Activated effector memory CD4-positive, alpha-beta T cell treated with Interleukin-2 at 50 U/mL for 16 hours (primary cell): ENCODE measurements at places on chromosomes 5 and 9.

DNA sequence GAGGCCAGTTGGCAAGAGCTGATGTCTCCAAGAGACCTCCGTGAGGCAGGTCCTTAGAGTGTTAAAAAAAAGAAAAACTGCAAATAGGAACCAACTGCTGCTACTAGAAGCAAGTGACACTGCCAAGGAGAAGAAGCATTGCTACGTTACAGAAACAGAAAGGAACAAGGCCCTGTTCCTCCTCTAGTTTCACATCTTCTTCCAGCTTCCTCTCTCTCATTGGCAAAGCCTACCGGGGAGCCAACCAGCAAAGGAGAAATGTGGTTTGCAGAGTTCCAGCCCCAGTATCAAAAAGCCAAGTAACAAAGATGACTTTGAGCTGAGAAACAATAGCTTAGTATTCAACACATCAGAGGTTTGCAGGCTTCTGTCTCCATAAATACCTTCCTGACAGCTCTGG lies 145.9 kb downstream of the PRELID2 start:
- no peak for DNase-seq

GRCh38 chr5:59157068-59157467 lies 574.2 kb downstream of the RAB3C start:
- no peak for DNase-seq

- no peak for DNase-seq
Measured at GRCh38 chr5:81657386-81657785, 93.5 kb downstream of the SSBP2 start.

DNA sequence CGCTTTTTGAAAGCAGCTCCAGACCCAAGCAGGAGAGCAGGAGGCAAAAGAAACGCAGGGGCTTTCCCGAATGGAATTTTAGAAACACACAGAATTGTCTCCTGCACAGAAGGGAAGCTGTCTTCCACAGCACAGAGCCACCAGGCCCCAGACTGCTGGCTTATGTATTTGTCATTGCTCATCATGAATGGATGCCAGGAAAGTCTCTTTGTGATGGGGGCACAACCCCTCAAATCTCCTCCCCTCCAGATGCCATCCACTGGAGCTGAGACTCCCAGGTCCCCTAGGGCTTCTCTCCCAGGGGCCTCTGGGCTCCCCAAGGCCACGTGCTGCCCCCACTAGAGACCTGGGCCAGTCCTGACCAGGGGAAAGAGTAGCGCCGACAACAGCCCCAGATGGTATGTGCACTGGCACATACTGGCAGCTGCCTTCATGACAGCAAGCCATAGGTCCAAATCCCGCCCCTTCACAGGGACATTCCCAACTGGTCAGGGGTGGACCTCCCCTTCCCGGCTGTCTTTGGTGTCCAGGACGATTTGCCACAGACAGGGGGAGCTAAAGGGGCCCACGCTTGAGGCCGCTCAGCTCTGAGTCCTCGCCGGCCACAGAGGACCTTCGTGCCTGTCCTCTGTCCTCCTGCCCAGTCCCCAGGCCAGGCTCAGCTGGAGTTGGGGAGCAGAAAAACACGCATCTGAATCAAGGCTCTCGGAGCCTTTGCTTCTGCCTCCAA lies 127.8 kb downstream of the KCNIP1 start:
- DNase-seq = no peak

GRCh38 chr5:42944989-42945388 lies 95.1 kb downstream of the ANXA2R start:
- DNase-seq = no peak

DNA sequence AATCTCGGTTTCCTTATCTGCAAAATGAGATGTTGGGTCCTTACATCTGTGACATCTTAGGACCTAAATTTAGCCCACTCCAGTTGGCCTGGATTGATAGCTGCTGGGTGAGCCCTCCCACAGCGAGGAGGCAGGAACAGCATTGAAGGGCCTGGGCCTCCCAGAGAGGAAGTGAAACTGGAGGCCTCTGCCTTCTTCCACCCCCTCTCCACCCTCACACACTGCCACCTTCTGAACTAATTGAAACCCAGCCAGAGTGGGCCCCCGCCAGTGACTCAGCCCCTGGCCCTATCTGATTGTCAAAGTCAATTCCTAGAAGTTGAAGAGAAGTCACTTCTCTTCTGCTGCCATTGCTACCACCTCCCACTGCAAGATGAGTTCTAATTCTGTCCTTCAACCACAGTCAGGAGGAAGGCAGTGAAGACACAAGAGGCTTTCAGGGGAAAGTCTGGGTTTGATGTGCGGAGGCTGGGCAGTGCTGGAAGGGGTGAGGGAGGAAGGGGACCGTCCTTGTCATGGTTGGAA lies 55.2 kb upstream of the NEK6 start:
- DNase-seq = peak; percentile 69

DNA sequence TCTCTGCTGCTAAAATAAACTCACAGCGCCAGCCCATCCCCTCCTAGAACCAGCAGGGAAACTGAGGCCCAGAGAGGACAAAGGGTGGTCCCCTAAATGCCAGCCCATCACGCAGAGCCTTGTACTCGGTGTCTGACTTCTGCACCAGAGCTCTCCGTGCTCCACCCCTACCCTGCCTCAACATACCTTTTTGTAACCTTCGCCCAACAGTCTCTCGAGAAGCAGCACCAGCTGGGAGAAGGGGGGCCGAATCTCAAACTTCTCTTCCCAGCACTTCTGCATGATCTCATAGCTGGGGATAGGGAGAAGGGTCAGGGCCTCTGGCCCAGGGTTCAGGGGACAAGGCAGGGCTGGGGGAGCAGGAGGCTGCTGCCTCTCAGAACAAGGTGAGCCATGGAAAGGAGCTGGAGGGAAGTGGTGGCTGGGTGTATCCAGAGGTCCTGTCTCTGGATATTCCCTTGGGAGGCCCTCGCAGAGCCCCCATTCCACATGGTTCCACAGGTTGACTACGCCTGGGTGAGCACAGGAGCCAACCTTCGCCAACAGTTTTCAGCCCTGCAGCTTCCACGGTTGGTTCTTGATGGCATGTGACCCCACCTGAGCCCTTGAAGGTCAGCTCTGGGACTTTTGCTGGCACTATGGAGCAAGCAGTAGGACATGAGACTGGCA lies 32.3 kb upstream of the CSF1R start:
- DNase-seq = no peak

DNA sequence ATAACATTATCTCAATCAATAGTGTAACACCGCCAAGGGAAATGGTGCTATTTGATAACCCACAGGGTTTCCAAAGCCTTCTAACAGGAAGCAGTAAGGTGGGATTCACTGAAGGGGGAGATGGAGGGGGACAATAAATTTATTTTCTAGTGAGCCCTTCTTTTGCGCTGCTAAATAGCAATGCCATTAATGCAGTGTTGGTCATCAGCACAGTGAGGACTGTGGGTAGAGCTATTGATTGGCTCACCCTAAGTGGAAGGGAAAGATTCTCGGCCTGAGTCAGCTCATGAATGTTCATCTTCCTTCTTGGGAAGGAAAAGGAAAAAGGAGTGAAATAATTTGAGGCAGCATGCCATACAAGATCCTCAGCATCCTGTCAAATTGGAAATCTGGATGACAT lies 25.4 kb downstream of the RGMB start:
- DNase-seq = no peak
